ENCODE measurements at places on chromosomes 1 and 21.
A peak's percentile ranks its signal among the peaks of the same experiment; 100 is the strongest.

GRCh38 chr21:25557180-25557579, 50.1 kb downstream of the MRPL39 start:
- no peak for DNase-seq

DNA sequence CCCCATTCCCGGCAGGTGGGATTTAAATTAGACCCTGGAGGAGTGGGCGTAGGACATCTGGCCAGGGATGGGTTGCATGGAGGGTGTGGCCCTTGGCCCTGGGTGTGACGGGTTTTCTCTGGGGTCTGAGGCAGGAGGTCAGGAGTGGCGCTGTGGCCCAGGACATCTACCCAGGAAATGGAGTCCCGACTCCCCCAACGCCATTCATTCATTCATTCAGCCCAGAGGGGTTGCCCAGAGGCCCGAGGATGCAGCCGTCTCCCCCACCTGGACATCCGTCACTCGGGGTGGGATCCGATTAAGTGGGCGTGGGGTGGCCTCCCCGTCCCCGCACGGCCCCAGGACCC, 663 bp downstream of the ATP13A2 start:
- DNase-seq, result no peak

GRCh38 chr1:18951416-18951815, 5.1 kb downstream of the IFFO2 start:
- DNase-seq, result no peak

DNA sequence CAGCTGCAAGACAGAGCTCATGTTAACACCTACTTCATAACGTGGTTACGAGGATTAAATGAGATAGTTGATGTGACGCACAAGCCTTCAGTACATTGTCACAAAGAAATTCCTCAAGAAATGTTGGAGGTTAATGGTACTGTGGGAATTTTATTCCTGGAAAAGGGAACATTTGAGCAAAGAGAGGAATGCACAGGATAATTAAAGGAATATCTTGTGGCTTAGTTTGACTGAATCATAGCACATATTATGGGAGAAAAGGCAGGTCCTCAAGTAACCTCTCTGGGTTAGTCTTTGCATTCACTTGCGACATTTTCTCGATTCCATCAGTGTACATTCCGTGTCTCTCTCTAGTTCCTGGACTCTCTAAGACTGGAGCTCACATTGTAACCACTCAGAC, 300.2 kb upstream of the DUSP10 start:
- DNase-seq, result no peak

DNA sequence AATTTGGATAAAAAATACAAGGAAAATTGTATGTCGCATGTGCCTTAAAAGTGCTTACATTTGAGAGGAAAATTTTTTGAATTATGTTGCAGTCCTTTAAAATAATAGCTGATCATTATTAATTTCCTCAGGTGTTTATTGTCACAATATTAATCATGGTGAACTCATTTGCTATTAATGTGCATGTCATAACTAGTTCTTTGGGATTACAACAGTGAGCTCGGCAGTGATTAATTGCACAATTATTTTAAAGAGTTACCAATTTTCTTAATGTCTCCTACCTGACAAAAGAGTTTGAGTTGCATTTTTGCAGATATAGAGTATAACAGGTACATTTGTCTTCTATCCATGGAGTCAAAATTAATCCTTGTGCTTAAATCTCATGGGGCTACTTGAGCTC, 854.3 kb downstream of the BRINP3 start:
- no peak for DNase-seq

DNA sequence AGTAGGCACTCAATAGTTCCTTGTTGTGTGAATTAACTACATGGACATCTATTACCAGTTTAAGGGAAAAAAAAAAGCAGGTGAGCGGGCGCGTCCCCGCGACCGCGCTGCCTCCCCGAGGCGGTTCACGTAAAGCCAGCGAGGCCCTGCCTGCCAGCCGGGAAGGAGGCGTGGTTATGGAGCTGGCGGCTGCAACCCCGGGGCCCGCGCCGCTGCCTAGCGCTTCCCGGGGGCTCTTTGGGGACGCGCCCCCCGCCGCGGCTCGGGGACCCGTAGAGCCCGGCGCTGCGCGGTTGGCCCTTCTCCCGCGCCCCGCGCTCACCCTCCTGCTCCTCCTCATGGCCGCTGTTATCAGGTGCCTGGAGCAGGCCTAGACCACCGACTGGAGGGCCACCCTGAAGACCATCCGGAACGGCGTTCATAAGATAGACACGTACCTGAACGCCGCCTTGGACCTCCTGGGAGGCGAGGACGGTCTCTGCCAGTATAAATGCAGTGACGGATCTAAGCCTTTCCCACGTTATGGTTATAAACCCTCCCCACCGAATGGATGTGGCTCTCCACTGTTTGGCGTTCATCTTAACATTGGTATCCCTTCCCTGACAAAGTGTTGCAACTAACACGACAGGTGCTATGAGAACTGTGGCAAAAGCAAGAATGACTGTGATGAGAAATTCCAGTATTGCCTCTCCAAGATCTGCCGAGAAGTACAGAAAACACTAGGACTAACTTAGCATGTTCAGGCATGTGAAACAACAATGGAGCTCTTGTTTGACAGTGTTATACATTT, 2.6 kb upstream of the CC2D1B start:
- DNase-seq, result no peak

DNA sequence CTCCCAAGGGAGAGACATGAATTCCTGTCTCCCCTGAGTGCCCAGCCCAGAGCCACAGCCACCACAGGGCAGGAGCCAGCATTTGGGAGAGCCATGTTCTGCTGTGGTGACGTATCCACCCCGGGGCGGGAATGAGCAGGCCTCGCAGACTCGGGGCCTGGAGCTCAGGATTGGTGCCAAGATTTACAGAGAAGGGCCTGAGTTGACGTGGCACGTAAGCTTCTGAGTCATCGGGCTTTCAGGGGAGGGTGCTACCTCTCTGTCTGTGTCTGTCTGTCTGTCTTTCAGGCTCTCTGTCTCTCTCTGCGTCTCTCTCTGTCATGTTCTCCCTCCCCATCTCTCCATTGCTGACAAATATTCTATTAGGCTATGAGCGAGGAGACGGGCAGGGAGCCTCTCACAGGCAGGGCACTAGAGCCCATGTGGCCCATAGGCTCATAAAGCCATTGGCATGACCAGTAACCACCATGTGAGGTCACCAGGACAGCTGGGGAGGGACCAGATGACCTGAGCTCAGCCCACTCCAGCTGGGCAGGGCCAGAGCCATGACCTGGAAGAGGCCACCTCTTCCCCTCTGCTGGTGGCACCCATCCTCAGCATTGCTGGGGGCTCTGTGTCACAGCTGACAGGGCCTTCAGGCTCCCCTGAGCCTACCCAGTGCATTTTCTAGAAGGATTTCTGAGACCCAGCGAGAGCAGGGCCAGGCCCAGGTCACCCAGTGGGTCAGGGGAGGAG, 300.0 kb upstream of the VAMP3 start:
- DNase-seq, result no peak

DNA sequence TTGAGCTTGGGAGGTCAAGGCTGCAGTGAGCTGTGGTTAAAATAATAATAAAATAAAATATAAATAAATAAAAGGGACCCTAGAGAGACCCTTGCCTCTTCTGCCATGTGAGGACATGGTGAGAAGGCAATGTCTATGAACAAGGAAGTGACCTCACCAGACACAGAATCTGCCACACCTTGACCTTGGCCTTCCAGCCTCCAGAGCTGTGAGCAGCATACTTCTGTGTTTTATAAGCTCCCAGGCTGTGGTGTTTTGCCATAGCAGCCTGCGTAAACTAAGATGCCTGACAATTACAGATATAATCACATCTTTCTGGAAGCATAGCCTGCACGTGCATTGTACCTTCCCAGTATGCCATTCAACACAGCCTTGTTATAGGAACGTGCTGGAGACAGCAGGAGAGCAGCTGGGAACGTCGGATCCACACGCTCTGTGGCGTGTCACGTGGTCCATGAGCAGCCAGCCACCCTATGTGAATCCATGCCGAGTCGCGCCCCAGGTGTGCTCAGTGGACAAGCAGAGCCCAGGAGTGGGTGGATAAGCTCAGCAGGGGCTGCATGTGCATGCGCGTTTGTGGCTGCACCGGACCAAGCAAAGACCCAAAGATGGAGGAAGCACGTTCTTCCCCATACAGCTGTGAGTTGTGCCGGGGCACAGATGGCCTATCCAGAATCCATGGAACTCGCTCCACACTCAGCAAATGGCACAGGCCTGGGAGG, 17.8 kb downstream of the WNT9A start:
- DNase-seq, result no peak

DNA sequence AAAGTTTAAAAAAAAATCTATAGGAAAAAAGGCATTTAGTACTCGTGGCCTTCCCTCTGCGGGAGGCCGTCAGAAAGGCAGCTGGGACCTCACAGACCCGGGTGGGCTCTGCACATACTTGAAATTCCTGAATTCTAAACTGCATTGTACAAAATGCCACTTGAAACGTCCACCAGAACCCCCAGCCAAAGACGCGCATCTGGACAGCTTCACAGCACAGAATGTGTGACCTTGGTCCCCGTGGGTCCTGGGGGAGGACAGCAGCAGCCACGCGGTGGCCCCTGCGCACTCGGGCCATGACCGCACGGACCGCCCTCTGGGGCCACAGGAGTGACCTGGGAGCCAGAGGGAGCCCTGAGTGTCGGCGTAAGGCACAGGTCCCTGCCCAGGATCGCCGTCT, 20.6 kb upstream of the MRPS14 start:
- DNase-seq, result no peak

GRCh38 chr1:85575363-85575995, 5.1 kb upstream of the CCN1 start:
- no peak for DNase-seq

DNA sequence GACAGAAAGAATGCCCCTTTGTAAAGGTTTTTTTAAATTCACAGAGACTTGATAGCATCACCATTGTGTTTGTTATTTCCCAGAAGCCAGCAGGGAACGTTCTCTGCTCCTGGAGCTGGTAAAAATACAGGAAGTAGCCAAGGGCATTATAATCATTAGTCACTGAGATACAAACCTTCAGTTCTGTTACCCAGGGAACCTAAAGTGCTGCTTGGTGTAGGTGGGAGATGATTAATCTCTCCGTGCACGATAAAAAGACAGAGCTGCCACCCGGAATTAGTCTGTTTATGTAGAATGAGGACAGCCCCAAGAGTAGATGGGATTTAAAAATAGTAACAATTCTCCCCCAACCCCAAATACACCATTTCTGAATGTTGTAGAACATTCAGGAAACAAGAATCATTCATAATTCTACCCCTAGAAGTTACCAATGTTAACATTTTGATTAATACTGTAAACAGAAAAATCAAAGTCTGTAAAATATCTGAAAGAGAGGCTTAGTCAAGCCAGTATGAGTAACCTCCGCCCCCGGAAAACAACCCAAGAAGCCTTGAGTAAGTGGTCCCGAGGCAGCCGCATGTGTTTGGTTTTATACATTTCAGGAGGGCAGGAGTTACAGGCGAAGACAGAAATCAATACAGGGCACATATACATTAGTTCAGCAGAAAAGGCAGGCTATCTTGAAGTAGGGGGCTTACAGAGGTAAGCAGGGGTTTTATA, 45.3 kb upstream of the CTBS start:
- no peak for DNase-seq

GRCh38 chr1:235831148-235831547, 35.6 kb downstream of the LYST start:
- no peak for DNase-seq

GRCh38 chr1:95179205-95179986, 54.6 kb upstream of the RWDD3 start:
- DNase-seq, result no peak

- no peak for DNase-seq
These were observed 112.5 kb downstream of the USH2A start for GRCh38 chr1:216310776-216311175.

GRCh38 chr1:37497832-37498231, 16.7 kb downstream of the MEAF6 start:
- DNase-seq, result no peak

DNA sequence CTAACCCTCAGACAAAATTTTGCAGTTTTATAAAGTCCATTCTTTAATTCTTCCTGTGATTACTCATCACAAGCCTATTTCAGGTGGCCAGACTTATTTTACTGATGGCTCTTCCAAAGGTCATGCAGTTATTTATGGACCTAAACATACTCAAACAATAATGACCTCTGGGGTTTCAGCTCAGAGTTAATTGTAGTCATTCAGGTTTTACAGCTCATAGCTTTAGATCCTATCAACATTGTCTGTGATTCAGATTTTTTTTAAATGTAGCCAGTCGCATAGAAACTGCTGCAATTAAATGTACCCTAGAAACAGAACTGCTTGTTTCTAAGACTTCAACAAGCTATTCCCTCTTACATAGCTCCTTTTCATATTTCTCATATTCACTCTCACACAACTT, 270.8 kb downstream of the COL11A1 start:
- DNase-seq, result no peak

DNA sequence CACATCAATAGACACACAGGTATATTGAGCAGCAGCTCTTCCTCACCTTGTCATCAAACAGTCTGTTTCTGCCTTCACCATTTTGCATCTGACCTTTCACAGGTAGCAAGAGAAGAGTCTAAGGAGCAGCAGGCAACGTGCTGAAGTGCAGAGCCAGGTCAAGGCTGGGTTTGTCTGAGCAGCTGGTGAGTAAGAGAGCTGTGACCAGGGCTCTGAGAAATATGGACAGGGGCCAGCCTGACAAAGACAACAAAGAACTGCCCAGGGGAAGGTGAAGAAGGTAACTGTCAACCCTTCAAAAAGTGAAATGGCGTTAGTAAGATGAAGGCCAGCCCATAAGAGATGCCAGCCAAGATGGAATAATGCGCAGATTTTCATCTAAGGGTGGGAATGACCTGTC, 58.9 kb upstream of the LRRC8D start:
- DNase-seq, result no peak

GRCh38 chr1:231039161-231040018, 664 bp downstream of the FAM89A start:
- peak; percentile 10 for DNase-seq

DNA sequence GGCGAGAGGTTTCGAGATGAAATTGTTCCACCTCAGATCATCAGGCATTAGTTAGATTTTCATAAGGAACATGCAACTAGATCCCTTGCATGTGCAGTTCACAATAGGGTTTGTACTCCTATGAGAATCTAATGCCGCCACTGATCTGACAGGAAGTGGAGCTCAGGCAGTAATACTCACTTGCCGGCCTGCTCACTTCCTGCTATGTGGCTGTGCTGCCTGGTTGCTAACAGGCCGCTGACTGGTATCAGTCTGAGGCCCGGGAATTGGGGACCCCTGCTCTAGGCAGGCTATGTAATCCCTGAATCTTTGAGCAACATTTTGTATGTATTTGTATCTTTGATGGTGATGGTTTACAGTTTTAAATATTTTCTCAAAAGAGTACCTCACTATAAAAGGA, 32.5 kb downstream of the XKR8 start:
- DNase-seq, result no peak

- DNase-seq, result no peak
These were observed 32.2 kb downstream of the MAGI3 start for GRCh38 chr1:113422315-113423068.

GRCh38 chr1:177355575-177355974, 184.8 kb downstream of the BRINP2 start:
- no peak for DNase-seq

DNA sequence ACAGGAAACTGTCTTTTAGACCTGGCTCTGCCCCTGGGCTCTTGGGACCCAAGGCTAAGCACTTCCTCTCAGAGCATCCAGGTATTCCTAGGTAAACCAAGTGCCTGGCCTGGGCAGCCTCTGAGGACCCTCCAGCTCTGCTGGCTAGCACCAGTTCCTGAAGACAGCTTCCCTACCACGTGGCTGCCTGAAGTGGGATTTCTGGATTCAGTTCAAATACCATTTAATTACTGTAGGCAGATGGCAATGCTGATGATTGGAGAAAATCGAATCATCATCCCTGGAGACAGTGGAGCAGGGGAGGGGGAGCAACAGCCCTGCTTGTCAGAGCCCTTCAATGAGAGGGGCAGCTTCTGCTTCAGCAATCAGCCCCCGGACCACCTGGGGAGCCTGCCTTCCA, 11.9 kb downstream of the KIF21B start:
- no peak for DNase-seq

GRCh38 chr1:237166086-237166485, 124.1 kb downstream of the RYR2 start:
- DNase-seq, result no peak
